ENCODE measurements at places on chromosomes 12 and 14.

DNA sequence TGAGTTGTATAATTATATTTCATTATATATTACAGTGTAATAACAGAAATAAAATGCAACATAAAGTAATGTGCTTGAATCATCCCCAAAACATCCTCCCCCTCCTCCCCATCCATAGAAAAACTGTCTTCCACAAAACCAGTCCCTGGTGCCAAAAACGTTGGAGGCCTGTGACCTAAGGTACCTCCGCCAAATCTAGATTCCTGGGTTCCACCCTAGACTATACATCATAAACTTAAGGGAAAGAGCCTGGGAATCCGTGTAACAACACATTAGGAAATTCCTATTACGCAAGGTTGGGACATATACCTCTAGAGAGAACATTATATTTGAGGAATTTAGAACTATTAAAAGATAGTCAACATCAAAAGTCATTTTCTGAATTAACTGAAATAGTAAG is 38.0 kb downstream of the SPPL3 start:
- DNase-seq: no peak

DNA sequence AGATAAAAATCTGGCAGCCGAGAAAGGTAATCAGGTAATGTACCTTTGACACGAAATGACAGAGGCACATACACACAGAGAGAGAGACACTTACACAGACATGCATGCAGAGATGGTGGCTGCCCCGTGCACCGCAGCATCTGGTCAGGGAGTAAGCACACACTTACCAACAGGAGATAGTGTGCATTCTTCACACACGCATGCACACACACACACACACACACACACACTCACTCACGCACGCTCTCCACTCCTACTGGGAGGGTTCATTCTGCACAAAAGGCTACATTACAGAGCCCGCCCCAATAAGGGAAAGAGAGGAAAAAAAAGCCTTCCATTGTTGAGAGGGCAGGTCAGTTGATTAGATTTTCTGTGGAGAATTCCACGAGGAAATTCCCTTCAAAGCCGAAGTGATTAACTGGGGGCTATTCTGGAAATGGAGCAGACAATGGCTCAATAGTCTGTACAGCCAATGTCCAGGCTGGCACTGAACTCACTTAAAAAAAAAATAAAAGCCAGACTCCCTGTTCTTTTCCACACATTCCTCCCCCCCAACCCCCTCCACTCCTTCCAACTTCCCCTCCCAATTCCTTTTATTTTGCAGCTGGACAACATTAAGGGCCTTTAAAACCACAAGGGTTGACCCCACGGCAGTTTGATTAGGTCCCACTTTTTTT is 1.4 kb upstream of the SOX5 start:
- no peak for DNase-seq

- DNase-seq: peak; percentile 84
Measured at GRCh38 chr12:57242691-57243454, 8.1 kb downstream of the STAC3 start.

DNA sequence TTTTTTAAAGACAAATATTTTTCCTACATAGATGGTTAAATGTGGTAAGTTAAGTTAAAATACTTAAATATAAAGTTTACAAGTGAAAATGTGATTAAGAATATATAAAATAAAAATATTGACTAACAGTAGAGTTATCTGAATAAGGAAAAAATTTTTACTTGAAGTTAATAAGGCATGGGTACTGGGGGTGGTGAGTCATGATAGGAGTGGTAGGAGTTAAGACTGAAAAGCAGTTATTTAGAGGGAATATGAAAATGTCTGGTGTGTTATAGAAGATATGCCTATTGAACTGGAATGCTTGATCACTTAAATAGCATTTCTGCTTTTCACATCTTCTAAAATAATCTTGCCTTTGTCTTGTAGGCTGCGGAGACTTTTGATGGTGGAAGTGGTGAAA is 68.7 kb downstream of the CCDC91 start:
- no peak for DNase-seq

- DNase-seq: no peak
Measured at GRCh38 chr12:11764837-11765236, 115.4 kb downstream of the ETV6 start.

GRCh38 chr12:20415641-20416040 is 47.3 kb downstream of the PDE3A start:
- no peak for DNase-seq

All from D341Med (cell line).